ENCODE measurements at places on chromosomes 2 and 18.

DNA sequence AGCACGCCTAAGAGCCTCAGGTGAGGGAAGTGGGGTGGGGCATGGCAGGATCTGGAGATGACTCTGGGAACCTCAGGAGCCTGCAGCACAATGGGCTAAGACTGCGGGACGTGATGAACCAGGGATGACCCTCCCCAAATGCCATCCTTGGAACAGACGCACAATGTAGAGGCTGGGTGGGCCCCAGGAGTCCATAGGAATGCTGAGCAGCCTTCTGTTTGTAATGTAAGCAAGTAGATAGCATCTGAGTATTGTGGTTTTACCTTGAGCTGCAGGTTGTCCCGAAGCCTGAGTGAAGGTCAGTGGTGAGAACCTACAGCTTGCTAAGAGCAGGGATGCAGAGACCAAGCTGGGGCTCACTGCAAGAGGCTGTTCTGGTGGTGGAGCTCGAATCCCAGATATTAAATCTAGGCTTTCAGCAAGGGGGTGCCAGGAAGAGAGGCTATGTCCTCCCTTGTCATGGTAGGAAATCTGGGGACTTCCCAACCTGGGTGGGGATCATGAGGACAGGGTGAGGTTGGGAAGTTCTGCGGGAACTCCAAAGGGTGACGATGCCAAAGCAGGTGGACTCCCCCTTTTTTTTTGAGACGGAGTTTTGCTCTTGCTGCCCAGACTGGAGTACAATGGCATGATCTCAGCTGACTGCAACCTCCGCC, 5.8 kb downstream of the SCTR start:
- DNase-seq = no peak

- no peak for DNase-seq
Measured at GRCh38 chr2:70140791-70141211, 50.0 kb downstream of the C2orf42 start.

- DNase-seq = no peak
Measured at GRCh38 chr18:63046375-63046774, 273.2 kb downstream of the BCL2 start.

DNA sequence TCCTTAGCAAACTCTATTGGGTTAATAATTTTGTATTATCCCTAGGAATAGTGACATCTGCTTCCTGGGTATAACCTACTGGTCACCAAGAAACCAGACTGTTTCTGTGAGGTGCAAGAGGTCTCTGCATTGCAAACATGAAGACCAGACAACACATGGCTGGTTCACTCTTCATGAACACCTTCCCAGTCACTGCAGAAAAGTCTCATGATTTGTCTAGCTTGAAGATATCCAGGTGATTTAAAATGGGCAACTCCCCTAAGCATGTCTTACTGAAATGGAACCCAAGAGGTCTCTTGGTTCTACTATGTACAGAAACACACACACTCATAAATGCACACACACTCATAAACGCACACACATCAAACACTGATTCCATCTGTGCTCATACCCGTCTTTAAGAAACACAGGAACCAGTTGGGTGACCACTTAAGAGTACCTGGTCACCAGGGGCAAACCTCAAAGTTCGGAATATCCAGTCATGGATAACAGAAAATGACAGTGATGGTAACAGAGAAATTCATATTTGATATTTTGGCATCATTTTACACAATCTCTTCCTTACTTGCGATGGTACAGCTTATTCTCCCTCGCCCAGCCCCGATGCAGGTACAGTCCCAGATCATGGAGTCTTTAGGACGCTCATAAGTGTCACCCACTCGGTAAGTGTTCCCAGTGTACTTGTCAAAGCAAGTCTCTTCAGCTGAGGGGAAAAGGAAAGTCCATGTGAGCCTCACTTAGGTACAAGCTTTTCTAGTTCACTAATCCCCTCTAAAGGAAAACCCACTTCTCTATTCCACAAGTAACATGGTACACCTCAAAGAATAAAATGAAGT, 2.9 kb downstream of the FN1 start:
- DNase-seq = no peak

DNA sequence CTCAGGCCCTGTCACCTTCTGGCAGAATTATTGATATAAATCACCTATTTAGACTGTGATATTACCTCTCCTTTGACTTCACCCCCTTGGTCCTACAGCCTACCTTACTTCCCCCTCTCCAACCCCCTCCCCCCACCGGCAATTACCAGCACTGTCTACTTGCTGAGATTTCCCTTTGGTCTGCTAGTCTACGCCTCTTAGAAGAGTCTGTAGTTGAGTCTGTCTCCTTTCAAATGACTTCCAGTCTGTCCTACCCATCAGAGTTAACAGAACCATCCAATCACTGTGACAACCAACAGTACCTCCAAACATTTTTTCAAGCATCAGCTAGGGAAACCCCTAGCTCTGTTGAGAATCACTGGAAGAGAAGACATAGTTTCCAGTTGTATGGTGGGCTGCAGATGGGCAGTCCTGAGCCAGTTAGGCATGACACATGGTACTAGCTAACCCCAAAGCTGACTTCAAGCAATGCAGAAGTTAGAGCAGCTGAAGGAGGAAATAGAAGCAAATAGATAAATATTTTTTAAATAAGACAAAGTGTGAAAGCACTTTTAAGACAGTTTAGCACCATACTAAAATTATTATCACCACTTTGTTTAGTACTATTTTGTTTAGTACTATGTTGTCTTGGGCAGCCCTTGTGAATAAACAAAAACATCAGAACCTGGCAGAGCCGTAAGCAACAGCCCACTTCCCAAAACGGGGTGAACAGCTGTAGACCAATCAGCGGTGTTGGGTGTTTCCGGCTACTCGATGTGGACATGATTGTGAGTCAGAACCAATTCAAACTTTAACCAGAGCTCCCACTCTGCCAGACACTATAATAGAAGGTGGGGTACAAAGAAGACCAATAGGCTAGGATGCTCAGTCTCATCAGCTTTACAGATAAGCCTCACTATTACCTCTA, 2.7 kb upstream of the ASNSD1 start:
- DNase-seq = no peak

- DNase-seq = no peak
Measured at GRCh38 chr2:98478088-98478551, 33.5 kb downstream of the INPP4A start.

- DNase-seq = no peak
Measured at GRCh38 chr2:197263077-197263476, 47.5 kb downstream of the ANKRD44 start.

- peak; percentile 5 for DNase-seq
Measured at GRCh38 chr2:102841107-102841840, 79.4 kb downstream of the TMEM182 start.

GRCh38 chr2:133266926-133267590, 301.2 kb downstream of the NCKAP5 start:
- no peak for DNase-seq

DNA sequence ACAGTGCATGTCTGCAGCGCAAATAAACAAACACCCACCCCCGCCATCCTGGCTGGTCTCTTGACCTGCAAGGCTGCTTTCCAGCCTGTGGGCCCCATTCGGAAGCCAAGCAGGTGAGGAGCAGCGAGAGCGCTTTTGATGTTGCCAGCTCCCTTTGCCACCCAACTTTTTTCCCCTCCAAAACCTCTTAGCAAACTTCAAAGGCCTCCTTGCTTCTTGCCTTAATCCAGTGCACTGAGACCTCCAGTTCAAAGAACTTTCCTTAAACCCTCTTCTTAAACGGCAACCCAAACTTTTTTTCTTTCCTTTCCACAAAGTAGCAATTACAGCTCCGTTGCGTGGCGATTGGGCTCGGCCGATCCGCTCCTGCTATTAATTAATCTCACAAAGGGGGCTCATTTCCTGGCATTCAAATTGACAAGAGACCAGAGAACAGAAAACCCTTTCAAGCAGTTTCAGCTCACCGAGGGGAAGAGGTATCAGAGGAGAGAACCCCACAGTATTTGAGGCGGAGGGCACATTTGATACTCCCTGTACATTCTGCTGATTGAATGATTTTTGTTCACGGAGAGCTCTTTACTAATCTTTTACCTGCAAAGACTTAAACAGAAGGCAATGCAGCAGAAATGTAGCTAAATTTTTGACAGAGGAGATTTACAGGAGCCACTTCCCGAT, 531.4 kb downstream of the TMEM182 start:
- no peak for DNase-seq

DNA sequence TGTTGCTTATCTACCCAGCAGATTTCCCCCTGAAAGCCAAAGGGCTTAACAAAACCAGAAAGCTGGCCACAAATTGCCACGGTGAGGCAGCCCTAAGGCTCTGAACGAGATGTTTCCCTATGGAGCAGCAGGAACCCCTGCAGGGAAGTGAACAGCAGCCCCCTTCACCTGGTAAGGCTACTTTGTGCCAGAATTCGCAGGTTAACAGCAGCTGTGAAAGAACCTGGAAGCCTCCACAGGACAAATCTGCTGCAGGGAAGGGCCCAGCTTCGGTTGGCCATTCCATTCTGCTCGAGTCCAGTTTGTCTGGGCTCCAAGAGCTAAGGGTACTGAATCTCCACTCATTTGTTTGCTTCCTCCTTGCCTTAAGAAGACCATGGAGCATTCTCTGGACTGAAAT, 175.3 kb downstream of the PDE11A start:
- DNase-seq = no peak

- no peak for DNase-seq
Measured at GRCh38 chr2:2881499-2881898, 496.1 kb downstream of the EIPR1 start.

GRCh38 chr2:241675885-241676284, 10.7 kb downstream of the DTYMK start:
- DNase-seq = no peak

DNA sequence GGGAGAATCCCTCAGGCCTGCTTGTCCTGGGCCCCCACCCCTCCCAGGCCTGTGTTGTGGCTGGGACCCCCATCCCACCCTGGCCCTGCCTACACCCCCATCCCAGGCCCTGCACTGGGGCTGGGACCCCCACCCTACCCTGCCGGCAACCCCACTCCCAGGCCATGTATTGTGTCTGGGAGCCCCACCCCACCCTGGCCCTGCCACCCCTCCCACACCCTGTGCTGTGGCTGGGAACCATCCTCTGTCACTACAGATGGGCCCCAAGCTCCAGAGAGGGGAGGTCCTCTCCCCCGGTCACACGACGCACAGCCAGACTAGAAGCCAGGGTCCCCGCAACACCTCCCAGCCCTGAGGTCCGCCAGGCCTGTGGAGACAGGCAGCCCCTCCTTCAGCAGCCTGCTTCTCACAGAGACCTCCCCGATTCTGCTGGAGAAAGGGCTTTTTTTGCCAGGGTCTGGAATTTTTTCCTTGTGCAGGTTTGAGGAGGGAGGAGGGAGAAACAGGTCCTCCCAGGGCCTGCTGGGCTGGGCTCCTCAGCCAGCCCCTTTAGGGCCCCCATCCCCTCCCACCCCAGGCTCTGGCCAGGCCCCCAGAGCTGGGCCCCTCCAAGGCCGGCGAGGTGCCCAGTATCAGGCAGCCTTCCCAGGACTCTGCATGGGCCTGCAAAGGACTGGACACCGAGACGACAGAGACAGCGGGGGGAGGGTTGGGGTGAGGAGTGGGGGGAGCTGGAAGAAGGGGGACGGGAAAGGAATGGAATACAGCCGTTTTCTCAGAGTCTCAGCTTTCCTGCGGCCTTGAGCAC, 28.0 kb downstream of the KIF1A start:
- DNase-seq = no peak

DNA sequence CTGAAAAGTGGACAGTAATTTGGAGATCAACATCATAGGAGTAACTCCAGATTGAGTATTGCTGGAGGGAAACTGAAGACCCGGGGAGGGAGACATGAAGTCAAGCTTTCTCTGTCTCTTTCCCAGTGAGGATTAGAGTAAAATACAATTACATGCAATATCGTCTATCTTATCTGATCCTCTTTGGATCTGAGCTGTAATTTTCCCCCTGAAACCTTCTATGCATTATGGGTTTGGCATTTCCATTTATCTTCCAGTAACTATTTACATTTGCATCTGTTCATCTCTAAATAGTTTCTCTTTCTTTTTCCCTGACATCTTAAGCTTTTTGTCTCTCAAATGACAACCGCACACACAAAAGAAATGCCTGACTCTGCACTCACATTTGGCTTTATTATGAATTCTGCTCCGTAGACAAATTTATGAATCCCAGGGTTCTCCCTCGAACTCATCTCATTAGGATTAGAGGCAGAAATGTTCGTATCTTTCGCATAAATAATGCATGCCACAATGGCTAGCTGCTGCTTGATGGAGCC, 113.1 kb downstream of the SPP2 start:
- no peak for DNase-seq

DNA sequence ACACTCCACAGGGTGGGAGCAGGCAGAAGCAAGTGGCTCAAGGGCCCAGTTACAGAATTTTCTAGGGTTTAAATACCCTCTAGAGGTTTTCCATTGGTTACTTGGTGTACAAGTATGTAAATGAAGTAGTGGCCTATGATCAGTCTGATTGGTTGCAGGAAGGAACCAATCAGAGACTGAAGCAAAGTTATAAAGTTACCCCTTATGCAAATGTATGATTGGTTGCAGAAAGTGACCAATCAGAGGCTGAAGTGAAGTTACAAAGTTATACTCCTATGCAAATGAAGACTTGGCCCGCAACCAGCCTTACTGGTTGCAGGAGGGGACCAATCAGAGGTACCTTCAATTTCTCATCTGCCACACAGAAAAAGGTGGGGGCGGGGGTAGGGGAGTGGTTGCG, 154.6 kb downstream of the INO80D start:
- no peak for DNase-seq
